DMS153 (cell line): ENCODE measurements at places on chromosomes 6 and 20.

GRCh38 chr20:46176739-46177378, 58.7 kb downstream of the CD40 start:
- no peak for DNase-seq

DNA sequence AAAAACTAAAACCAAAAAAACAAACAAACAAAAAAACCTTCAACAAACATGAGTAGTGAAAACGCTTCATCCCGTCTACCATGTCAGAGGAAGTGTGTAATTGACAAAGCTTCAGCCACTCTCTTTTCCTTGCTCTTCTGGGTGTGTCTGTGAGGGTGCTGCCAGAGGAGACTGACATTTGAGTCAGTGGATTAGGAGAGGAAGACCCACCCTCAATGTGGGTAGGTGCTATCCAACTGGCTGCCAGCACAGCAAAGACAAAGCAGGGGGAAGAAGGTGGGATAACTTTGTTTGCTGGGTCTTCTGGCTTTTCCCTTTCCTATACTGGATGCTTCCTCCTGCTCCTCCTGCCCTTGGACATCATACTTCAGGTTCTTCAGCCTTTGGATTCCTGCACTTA, 145.6 kb downstream of the TASP1 start:
- DNase-seq, result no peak

DNA sequence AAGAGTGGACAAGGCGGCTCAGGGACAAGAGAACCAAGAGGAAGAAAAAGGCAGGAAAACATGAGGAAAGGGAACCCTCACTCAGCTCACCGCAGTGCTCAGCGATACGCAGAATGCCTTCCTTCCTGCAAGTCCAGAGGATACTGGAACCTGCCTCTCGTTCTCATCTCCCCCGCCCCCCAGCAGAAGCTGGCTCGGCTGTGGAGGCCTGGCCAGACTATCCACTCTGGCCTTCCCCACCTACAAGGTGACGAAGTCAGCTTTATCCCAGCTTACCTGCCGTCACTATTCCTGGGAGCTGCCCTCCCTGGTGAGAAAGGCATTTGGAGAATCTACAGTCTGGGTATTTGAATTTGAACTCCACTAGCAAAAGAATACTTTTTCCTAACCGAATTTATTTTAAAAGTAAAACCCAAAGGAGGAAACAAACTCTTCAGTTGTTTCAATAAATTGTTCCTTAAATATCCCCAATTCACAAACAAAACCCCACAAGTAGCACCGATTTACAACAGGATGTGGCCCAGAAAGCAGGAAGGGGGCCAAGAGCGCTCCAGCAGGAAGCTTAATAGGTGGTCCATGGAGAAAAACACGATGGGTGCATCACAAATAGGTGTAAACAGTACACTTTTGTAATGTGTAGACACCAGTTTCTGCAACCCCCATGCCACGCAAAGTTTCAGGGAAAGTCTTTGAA, 2.1 kb upstream of the DIDO1 start:
- DNase-seq, result no peak

- no peak for DNase-seq
Observed at GRCh38 chr6:162151021-162151665, 576.4 kb downstream of the PRKN start.
